GM23248 (cell line): ENCODE measurements at places on chromosomes 11 and 22. TPM values are rescaled to one million over a fixed set of nuclear protein-coding genes. Genes with fewer than 3 reads are reported as not detected.

GRCh38 chr11:33670250-33671011, 30.2 kb downstream of the C11orf91 start:
- peaks cover 15% of the 10 kb centered on the region; the same call in 1 of the 2 replicates for H3K36me3 ChIP-seq
- H3K27ac ChIP-seq: peak overlapping the region; percentile 90
- no peaks in the 10 kb centered on the region for H3K27me3 ChIP-seq
- H3K4me1 ChIP-seq: peaks cover 53% of the 10 kb centered on the region

- DNase-seq: peak; percentile 71
- H3K4me1 ChIP-seq: peaks cover 41% of the 10 kb centered on the region
- H3K36me3 ChIP-seq: no peaks in the 10 kb centered on the region
- H3K27ac ChIP-seq: peak within 1 kb of the TSS; percentile 33
- H3K4me3 ChIP-seq: peak within 1 kb of the TSS; percentile 82
- no peaks in the 10 kb centered on the region for H3K27me3 ChIP-seq
Measured at GRCh38 chr11:33375688-33376311, 118.6 kb downstream of the HIPK3 start.

DNA sequence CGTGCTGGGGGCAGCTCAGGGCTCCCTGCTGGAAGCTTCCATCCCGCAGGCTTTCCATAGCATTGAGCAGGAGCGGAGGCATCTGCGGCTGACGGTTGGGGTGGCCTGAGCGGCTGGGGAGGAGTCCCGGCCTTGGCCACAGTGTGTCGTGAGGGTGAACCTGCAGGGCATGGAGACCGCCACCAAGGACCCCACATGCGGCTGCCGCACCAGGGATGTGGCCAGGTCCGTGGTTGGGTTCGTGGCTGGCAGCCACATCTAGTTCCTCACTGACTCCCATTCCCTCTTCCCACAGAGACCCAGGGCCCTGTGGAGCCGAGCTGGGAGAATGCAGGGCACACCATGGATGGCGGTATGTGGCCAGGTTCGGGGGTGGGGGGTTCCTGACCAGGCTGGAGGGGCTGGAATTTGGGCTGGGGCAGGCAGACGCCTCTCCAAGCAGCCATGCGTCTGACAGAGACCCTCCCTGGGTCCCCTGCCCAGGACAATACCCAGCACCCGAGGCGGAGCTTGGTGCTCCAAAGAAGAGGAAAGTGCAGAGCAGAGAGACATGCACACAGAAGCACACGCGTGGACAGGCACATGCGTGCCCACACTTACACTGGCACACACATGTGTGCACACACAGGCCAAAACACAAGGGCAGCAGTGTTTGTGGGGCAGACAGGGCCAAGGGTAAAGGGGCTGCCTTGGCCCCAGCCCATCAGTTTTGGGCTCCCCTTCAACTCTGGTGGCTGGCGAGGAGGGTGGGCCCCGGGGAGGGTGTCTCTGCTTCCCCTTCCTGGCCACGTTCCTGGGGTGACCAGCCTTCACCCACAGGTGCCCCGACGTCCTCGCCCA, 2.7 kb downstream of the MUC5B start:
- DNase-seq: no peak
- no peak overlapping the region for H3K4me3 ChIP-seq
- peaks cover 11% of the 10 kb centered on the region; the same call in 1 of the 2 replicates for H3K27me3 ChIP-seq
- H3K27ac ChIP-seq: no peak overlapping the region

- H3K4me1 ChIP-seq: peaks cover 23% of the 10 kb centered on the region
- peak overlapping the region; percentile 44 for H3K4me3 ChIP-seq
- no peaks in the 10 kb centered on the region for H3K27me3 ChIP-seq
- H3K36me3 ChIP-seq: no peaks in the 10 kb centered on the region
- peak overlapping the region; percentile 90 for H3K27ac ChIP-seq
Measured at GRCh38 chr11:75498556-75499255, 27.0 kb downstream of the GDPD5 start.

- peaks cover 11% of the 10 kb centered on the region for H3K4me1 ChIP-seq
- DNase-seq: no peak
- H3K27me3 ChIP-seq: 0 out of 2 replicates have a peak, but pooled peaks cover 16% of the 10 kb centered on the region
- no peak overlapping the region for H3K27ac ChIP-seq
- no peak overlapping the region for H3K4me3 ChIP-seq
Measured at GRCh38 chr11:120132645-120133185, 5.2 kb downstream of the TRIM29 start.

- no peaks in the 10 kb centered on the region for H3K36me3 ChIP-seq
- no peak overlapping the region for H3K27ac ChIP-seq
- H3K4me3 ChIP-seq: no peak overlapping the region
- H3K27me3 ChIP-seq: no peaks in the 10 kb centered on the region
- DNase-seq: no peak
- H3K4me1 ChIP-seq: no peaks in the 10 kb centered on the region
Measured at GRCh38 chr11:115963156-115963555, 458.9 kb upstream of the CADM1 start.

DNA sequence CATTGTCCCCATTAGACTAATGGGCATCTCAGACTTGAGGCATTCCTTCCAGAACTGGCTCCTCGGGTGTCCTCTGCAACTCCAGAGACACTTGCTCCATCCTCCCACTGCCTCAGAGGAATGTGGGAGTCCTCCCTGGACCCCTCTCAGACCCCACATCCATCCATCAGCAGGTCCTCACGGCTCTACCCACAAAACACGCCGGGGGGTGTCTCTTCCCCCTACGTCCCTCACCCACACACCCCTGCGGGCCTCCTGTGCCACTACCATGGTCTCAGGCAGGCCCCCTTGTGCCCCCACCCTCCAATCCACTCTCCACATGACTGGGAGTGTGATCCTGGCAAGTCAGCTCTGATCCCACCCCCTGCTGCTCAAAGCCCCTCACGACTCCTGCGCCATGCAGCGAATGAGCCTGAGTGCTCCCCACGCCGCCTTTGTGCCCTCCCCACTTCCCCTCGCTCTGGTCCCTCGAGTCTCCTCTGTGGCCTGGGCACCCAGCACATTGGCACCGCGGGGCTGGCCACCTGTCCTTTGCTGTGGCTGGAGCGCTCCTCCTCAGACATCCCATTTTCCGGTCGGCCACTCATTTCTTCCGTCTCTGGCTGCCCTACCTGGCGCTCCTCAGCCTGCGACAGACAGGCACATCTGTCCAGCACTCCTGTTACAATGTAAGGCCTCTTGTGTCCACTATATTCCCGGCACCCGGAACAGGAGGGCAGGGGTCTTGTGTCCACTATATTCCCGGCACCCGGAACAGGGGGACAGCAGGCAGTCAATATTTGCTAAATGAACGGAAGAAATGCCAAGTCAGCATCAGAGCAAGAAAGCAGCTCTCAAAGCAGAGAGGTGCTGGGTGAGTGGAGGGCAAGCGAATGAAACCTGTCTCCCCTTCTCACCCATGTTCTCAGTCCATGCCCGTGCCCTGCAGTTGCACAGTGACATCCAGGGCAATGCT, 14.2 kb upstream of the MOB2 start:
- H3K27me3 ChIP-seq: no peaks in the 10 kb centered on the region
- H3K27ac ChIP-seq: no peak overlapping the region
- no peaks in the 10 kb centered on the region for H3K36me3 ChIP-seq
- DNase-seq: no peak

Gene LARGE1
- polyA plus RNA-seq: 1.5 and 1.6 TPM in 2 replicates
